Activated naive CD4-positive, alpha-beta T cell treated with anti-CD3 and anti-CD28 coated beads, Interleukin-2, amount 50 U/mL, for 72 hours (primary cell): ENCODE measurements at places on chromosomes 4 and X. TPM values are rescaled to one million over a fixed set of nuclear protein-coding genes. Genes with fewer than 3 reads are reported as not detected.

GRCh38 chrX:13770013-13770535 lies 35.5 kb downstream of the OFD1 start:
- DNase-seq = no peak

GRCh38 chr4:84167564-84167963 lies 331.5 kb downstream of the NKX6-1 start:
- DNase-seq = no peak

DNA sequence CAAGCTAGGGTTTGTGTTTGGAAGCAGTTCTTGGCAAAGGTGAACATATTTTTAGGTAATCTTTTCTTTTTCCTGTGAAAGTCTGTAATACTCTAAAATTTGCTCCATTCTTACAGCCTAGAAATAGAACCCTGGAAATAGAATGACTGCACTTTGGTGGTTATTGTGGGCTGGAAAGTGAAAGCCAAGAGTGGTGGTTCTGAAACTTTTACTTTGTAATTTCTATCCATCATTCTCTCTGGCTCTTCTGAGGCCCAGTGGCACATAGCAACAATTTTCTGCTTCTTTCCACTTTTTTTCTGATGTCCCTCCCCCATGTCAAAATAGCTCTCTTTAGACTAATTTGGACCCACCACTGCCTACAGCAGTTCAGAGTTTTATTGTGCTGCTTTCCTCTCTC lies 300.4 kb upstream of the RPS6KA3 start:
- DNase-seq = no peak

DNA sequence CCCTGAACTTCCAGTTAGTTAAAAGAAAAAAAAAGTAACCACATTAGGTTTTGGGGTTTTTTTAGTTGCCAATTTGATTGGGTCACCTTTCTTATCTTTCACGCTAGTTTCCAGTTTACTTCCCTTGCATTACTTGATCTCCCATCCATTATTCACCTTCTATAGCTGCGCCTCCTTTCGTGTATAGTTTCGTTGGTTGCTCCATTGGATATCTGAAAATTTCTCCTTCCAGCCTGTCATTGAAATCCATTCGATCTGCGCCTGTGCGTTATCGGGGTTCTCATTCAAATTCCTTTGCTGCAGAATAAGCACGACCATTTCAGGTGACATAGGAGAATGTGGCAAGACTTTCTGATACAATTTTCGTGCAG lies 764 bp downstream of the TRAPPC11 start:
- no peak for DNase-seq

Gene SHISA3
- not detected for total RNA-seq

- no peak for DNase-seq
Measured at GRCh38 chr4:2186133-2186864, 55.6 kb downstream of the HAUS3 start.

Gene CWH43
- not detected for total RNA-seq

GRCh38 chr4:180947425-180947824 lies 1295.8 kb upstream of the TENM3 start:
- DNase-seq = no peak

Gene RHOXF1
- total RNA-seq = not detected

DNA sequence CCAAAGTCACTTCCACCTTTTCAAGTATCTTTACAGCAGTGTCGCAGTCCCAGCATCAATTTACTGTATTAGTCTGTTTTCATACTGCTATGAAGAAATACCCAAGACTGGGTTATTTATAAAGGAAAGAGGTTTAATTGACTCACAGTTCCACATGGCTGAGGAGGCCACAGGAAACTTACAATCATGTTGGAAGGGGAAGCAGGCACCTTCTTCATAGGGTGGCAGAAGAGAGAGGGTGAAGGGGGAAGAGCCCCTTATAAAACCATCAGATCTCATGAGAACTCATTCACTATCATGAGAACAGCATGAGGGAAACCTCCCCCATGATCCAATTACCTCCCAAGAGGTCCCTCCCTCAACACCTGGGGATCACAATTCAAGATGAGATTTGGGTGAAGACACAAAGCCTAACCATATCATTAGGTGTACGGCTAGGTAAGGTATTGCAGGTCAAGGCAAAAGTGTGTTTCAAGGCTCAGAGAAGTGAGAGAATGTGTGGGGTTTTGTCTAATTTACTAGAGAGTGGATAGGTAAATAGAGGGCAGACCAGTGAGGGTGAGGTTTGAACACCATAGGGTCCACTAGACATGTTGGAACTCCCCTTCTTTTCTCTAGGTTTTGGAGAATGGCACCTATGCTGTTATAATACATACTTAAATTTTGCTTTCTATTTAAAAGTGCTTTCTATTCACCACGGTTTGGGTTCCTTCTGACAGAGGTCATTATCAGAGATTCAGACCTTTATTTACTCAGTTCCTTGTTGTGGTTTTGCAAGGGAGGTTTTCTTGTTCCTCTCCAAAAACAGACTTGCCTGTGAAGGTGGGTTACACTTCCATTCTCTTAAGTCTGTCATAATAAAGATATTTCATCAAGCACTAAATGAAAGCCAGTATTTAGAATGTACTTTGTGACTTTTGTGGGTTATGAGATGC lies 186.6 kb downstream of the CPEB2 start:
- DNase-seq = no peak

Gene MTNR1A
- not detected for total RNA-seq

- no peak for DNase-seq
Measured at GRCh38 chr4:88041626-88042025, 34.2 kb downstream of the PKD2 start.

Gene FAT4
- total RNA-seq = not detected

DNA sequence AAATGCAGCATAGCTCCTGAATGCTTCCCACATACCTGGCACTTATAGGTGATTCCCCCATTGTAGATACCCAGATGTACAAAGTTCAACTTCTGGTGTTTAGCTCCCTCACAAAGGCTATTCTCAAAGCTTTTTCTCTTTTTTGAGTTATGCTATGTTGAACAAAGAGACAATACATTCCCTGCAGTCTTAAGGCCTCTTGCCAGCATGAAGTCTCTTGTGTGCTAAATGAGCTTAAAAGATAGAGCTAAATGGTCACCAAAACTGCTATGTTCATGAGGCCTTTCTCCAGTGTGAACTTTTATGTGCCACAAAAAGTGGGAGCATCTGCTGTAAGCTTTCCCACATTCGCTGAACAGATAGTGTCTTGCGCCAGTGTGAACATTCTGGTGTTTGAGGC lies 111.2 kb upstream of the TMEM47 start:
- no peak for DNase-seq

DNA sequence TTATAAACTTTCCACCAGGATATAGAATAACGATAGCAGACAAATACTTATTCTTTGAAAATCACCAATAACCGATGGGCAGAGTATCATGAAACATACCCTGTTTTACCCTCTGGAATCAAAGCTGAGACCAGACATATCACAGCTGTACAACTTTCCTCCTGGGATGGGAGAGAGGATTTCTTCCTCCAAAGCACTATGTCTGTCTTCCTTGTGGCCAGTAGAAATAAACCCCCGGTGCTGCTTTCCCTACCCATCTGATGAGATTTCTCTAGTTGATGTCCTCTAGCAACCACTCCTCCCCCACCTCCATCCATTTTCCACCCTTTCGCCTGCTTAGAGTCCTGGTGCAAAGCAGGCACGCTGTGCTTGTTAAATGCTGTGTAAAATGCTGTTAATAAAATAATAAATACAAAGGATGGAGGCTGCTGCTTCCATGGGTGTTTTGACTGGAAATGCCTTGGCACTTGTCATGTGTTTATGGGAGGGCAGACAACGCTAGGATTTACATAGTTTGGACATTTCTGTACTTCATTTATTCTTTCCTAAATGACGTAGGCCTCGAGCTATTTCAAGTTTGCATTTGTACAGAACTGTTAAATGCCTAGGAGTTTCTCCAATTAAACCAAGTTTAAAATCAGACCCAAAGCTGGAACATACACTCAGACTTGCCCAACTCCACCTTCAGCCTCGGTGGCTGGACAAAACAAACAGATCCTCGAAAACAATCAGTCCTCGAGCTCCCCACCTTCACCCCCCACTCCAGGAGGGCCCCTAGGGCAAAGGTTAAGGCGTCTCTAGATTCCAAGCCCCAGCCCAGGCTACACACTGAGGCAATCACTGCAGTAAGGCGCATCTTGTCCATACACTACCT lies 10.1 kb downstream of the BCOR start:
- DNase-seq = no peak

DNA sequence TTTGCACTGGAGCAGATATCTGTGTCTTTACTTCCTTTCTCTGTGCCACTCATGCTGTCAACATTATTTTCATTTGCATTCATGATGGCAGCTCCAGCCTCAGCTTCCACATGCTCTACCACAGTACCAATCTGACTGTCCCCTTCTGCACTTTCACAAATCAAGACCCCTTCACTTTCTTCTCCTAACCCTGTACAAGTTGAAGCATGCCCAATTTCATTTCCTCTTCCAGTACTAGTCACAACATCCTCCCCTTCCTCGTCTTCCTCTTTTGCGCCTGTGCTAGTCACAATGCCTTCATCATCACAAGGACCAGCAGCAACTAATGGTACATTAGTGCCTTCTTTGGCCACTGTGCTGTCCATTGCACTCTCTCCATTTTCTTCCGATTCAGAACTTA lies 26.5 kb downstream of the BOD1L1 start:
- no peak for DNase-seq

DNA sequence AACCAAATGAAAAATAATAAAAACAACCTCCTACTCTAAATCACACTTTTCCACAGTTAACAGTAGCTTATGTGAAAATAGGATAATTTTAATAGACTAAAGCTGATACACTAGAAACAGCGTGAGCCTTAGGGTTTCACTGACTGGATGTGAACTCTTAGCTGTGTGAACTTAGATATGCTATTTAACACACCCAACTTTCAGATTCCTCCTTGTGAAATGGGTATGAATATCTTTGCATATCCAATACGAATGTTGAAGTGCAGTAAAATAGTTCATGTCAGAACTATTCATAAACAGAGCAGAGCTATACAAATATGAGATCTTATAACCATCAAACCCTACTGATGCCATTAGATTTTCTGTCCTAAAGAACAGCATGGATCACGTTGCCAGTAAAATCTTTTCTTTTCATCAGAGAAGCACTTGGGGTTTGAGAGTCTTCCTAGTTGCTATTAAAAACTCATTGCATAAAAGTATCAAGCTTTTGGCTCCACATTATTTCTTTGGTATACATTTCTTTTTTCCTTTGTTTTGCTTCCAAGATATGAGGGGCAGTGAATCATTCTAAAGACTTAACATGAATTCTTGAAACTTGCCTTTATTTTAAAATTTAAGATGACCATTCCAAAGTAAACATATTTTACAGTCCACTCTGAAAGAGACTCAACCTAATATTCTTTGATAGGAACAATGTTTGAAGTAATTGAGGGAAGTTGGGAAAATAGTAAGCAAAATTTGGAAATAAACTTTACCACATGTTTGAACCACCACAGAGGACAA lies 102.4 kb downstream of the CPE start:
- no peak for DNase-seq

DNA sequence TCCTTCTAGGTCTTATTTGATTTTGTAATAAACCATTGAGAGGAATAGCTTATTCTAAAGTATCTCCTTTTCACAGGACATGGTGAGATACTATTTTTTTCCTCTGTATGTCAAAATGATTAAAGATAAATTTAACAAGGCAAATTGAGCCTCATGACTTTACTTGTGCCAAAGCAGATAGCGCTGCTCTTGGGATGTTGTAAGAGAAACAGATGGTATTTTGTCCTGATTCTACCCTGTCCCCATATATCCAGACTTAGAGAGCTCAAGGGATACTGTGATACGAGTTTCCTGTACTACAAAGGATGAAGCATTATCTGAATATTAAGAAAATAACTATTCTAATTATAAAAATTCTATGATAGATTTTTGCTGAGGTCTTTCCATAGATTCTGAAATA lies 34.0 kb downstream of the EMCN start:
- no peak for DNase-seq

- DNase-seq = no peak
Measured at GRCh38 chr4:176478076-176478475, 158.3 kb downstream of the SPCS3 start.
